ENCODE measurements at places on chromosomes 2 and 18. TPM values are rescaled to one million over a fixed set of nuclear protein-coding genes. Genes with fewer than 3 reads are reported as not detected.

DHRS9 gene
- 3.1 TPM for total RNA-seq

- peak; percentile 51 for DNase-seq
Measured at GRCh38 chr2:21220930-21221329, 97.2 kb downstream of the TDRD15 start.

DNA sequence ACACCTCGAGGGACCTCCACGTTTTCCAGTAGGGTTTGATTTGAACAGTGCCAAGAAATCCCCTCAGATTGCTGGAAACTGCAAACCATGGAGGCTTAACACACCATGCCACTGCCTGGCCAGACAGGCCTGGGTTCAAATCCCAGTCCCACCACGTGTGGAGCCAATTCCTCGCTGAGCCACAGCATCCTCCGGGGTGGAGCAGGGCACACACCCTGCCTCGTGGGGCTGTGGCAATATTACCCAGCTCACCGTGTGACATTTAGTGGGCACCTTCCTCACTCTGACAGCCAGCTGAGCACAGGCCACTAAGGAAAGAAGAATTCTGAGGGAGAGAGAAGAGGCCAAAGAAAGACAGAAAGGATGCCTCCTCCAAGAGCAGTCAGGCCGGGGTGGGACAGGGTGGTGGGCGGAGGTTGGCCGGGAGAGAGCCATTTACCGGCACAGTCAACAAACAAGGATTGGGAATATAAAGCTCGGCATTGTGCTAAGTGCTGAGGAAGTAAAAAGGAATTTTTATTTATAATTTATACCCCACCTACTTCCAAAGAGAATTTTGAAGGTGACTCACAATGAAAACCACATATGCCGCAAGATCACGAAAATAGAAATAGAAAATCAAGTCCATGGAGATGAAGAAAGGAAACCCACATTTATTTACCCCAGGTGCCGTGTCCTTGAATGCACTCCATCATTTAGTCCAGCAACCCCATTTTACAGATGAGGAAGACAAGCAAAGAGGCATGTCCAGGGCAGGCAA lies 111.5 kb downstream of the MCFD2 start:
- DNase-seq: peak; percentile 82

- no peak for DNase-seq
Measured at GRCh38 chr2:66446941-66447340, 12.0 kb downstream of the MEIS1 start.

ZNF236 gene
- total RNA-seq: 17.2 TPM

DNA sequence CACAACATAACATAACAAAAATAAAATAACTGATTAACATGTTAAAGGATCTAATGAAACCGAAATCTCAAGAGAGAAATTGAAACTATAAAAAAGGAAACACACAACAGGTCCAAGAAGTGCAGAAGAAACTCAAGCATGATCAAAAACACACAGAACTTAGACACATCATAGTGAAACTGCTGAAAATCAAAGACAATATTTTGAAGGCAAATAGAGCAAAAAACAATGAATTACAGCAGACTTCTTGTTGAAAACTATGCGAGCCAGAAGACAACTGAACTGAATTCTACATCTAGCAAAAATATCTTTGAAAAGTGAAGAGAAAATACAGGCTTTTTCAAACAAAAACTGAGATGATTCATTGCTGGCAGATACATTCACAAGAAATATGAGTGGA lies 61.3 kb downstream of the UGP2 start:
- no peak for DNase-seq

DNA sequence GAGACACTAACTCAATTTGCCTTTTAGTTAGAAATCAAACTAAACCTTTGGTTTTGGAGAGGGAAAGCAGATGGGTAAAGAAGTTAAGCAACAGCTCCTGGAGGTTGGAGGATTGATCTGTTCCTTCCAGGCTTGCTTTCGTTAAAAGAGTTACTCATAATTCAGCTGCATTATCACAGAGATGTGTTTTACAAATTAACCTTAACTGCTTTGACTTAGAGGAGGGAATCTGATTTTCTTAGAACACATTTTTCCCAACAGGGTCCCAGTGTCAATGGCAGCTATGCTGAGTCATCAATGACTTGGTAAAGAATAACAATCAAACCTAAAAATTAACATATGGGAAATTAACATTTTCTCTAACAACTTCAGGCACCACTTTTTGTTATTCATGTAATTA lies 113.4 kb downstream of the COPS8 start:
- DNase-seq: no peak

NXPH2 gene
- total RNA-seq: not detected

- DNase-seq: no peak
Measured at GRCh38 chr2:168350380-168350779, 103.0 kb upstream of the STK39 start.

- DNase-seq: no peak
Measured at GRCh38 chr18:32891130-32891529, 118.3 kb upstream of the KLHL14 start.

DNA sequence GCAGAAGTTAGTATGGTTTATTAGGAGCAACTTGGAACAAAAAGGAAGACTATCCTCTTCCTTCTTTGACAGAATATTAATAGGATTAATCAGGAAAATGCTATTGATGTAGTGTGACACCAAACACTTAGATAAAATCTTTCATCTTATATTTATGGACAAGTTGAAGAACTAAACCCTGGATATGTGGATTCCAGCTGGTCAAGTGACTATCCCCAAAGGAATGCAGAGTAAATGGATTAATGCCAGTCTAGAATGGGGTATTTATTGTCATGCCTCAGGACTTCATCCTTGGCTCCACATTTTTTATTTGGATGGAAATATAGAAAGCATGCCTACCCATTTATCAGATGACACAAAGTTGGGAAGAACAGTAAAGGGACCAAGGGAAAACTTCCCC lies 124.0 kb upstream of the TTC39C start:
- no peak for DNase-seq

NOSTRIN gene
- total RNA-seq: 46.4 TPM

- DNase-seq: peak; percentile 85
Measured at GRCh38 chr2:111121028-111121827, 514 bp downstream of the BCL2L11 start.

CHMP1B gene
- total RNA-seq: 33.0 TPM

DNA sequence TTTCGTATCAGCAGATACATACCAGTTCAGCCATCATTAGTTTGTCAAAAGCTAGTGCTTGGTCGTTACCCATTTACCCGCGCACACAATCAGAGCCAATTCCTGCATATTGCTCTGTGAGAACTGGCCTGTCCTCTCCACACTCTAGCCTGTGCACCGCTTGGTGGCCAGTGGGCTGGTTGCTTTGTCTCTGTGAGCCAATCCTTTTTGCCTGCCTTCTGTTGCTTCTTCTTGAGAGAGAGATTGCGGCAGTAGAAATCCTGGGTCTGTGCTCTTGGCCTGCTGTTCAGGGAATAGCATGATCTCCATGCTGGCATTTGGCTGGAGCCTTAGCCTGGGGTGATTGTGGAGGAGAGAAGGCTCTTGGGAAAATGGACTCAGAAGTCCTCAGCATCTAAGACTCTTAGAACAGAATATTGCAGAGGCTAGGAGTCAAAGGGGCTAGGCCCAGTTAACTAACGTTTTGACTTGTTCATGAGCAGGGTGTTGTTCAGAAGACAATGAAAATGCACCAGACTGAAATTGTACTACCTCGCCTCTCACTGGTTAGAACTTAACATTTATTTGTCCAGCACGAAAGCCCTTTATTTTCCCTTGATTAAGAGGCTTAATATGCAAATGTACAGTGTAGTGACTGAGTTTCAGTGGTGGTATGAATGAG lies 37.1 kb downstream of the MAP4K4 start:
- DNase-seq: no peak

GRCh38 chr18:2965797-2966196 lies 47.1 kb downstream of the LPIN2 start:
- DNase-seq: no peak

DNA sequence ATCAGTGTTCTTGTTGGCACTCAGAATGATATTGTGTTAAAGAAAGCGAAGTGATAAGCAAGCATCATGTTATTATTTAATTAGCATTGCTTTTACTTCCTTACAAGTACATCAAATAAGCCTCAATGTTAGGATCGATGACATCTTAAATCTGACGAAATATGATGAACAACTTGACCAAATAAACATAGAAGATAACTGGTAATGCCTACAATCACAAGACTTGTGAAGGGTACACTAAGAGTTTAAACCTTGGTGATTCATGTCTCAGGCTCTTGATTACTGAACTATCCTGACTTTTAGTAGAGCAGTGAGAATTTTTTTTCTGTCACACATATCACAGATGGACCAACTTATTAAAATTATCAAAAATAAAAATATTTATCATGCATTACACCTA lies 500.8 kb upstream of the ZEB2 start:
- DNase-seq: no peak

CTAGE1 gene
- total RNA-seq: not detected

DNA sequence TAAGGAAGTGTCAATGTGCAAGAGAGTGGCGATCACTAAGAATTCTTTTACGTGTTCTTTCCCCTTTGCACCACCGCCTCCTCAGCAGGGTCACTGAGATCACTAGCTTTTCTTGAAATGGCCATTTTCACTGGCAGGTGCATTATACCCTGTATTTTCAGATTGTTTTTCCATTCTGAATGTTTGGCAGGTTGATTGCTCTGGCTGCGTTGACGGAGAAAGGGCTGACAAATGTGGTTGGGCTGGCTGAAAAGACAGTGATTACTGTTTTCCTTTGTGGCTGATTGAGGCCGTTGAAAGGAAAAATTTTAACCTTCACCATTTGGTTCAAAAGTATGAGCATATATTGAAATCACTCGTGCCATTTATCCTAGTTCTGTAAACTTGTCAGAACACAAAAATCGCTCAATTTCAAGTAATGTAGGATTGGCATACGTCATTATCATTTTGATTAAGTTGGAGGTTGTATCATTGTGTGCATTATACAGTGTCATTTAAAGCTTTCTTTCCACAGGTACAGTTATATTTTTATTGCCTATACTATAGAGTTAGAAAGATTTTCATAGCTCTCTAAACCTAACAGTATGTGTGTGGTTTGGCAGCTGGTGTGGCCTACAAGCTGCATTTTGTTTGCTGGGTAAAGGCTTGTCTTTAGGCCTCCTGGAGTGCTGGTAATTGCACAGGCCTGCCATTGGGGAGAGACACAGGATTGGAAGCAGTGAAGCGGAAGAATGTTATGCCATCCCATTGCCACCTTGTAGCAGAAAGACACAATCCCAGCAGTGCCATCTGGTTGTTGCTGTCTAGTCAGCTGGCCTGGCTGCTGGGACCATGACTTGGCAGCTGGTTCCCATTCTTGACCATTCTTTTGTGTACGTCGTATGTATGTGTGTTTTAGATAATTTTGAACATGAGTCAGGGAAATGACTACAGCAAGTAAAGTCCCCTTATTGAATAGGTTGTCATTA lies 36.7 kb downstream of the DYNC1I2 start:
- DNase-seq: no peak

CENPA gene
- total RNA-seq: 0.23 TPM

GRCh38 chr18:49721981-49722380 lies 91.4 kb downstream of the ACAA2 start:
- DNase-seq: no peak

DNA sequence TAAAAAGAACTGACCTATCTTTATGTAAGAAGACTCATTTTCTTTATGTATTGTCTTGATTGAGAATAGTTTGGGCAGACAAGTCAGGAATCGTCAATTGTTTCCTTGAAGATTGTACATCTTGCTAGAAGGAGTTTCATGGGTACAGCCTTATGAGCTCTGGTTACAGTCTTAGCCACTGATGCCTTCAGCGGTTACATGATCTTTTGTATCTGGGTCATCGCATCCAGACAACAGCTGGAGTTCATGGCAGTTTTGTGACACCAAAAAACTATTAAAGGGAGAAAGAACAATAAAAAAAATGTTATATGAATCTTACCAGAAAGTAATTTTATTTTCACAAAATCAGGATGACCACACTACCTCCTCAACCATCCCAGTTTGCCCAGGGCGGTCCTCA lies 520.5 kb upstream of the CDH7 start:
- DNase-seq: no peak

METTL21A gene
- total RNA-seq: 11.1 TPM

DNA sequence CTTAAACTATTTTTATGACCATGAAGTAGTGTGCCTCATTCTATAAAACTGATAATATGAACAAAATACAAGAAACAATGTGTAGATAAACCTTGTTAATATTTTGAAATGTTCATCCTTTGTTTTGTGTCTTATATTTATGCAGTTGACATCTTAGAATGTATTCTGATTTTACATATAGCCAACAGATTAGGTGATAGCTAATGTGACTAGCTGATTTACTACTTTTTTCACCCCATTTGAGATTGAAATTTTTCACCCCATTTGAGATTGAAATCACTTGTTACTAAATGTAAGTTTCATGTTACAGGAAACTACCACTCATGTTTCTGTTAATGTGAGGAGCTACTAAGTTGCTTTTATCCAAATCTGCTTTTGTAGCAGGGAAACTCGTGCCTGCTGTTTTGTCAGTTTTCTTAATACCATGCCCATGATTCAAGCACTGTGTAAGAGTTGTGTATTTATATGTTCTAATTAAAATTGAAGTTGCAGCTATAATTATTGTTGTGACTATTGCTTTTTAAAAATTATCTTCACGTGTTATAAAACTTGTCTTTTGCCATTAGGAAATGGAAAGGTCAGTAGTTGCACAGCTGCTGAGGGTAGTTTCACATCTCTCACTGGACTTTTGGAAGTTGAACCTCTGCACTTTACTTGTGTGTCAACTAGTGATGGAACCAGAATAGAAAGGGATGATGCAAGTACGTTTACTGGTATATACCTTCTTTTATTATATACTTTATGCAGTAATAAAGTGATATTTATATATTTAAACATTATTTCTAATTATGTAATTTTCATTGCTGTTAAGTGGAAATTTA lies 96.6 kb downstream of the BIRC6 start:
- DNase-seq: no peak

DNA sequence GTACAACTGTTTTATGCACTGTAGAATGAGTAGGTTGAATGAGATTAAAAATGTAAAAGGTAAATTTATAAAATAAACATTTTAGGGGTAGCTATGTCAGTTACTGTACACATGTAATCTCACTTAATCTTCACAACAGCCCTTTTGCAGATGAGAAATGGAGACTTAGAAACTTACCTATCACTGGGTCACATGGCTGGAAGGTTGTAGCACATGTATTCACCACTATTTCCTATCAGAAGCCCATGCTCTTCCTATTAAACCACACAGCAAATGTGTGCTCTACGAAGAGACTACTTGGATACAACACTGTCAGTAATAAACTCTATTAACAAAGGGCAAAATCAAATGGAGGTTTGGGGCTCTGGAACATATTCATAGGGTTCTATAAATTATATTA lies 60.5 kb downstream of the VWC2L start:
- no peak for DNase-seq

All from aorta (tissue), 5 donors.